Karpas-422 (cell line): ENCODE measurements at places on chromosomes 3 and 15. TPM values are rescaled to one million over a fixed set of nuclear protein-coding genes. Genes with fewer than 3 reads are reported as not detected.
A peak's percentile ranks its signal among the peaks of the same experiment; 100 is the strongest.

DNA sequence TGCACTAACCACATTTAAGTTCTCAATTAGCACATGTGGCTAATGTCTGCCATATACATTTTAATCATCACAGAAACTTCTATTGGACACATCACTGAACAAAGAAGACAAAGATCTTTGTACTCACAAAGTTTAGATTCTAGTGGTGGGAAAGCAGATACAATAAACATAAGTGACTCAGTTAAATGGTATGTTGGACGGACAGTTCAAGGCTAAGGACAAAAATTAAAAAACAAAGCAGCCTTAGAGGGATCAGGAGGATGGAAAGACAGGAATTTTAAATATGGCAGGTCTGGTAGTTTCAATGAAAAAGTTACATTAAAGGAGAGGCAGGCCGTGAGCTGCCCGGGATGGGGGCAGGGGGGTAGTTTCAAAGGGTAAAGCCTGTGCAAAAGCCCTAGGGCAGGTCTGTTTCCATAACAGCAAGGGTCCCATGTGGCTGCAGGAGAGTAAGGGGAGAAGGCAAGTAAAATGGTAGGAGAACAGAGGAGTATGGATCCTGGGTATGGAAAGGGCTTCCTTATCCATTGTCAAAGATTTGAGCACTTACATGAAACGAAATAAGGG is 220.7 kb downstream of the FHIT start:
- DNase-seq, result no peak

DNA sequence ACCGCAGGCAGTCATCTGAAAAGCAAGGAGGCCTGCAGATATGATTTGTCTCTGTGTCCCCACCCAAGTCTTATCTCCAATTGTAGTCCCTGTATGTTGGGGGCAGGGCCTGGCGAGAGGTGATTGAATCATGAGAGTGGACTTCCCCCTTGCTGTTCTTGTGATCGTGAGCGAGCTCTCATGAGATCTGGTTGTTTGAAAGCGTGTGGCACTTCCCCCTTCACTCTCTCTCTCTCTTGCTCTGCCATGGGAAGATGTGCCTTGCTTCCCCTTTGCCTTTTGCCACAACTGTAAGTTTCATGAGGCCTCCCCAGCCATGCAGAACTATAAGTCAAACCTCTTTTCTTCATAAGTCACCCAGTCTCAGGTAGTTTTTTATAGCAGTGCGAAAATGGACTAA is 83.3 kb downstream of the TMCO5A start:
- DNase-seq, result peak; percentile 59

GRCh38 chr3:107209302-107209990 is 167.8 kb upstream of the CCDC54 start:
- DNase-seq, result no peak

DNA sequence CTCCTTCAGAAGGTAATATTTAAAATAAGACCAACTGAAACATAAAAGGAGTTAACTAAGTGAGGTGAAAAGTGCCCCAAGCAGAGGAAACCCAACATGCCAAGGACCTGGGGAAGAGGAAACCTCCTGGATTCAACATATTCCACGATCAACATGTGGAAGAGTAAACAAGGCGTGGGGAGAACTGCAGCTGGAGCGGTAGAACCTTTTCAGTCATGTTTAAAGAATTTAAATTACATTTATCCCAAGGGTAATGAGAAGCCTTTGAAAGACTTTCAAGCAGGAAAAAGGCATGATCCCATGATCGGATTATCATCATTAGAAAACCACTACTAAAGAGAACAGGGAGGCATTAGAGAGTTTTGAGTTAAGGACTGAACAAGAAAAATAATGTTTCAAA is 330.7 kb downstream of the FHIT start:
- no peak for DNase-seq

DNA sequence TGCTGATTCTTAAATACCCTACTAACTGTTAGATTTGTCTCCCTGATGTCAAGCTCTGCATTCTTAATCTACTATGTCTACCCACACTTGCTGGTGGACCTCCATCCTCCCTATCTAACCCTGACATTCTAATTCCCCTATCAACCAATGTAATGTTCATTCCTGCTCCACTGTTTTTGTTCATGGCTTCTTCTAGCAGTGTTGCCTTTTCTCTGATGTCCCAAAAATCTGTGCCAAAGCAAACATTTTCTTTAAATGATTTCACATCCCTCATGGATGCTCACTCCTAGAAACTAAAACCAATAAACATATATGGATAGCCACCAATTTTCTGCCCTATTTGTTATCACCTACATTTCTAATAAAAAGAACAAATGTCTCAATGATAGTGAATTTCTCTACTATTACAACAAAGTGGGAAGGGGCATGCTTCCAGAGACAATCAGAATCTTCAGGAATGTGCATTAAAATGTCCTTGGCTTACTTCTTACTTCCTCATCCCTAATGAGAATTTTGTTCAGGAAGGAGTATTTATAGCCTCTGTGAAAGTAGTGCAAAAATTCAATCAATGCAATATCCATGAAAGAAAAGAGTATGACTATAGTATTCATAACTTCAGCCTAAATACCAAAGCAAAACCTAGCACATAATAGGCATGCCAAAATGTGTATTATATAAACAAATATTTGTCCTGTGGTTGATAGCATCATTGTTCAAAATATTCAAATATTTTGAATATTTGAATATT is 273.3 kb downstream of the ZNF385D start:
- no peak for DNase-seq

- DNase-seq, result no peak
Measured at GRCh38 chr15:36612063-36612788, 32.8 kb downstream of the CDIN1 start.

DNA sequence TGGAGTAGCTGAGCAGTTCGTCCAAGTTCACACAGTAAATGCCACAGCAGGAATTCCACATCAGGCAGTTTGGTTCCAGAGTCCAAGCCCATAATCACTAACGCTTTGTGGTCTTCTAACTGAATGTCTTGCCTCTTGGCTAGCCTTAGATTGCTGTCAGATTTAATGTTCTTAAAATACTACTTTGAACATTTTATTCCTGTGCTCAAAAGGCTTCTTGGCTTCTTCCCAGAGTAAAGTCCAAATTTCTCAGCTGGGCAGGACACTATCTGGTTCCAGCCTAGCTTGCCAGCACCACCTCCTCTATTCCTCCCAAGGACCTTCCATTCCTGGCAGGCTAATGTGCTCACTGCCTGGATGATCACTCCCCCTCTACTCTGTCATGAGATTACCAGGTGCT is 256.9 kb downstream of the SQOR start:
- no peak for DNase-seq

DNA sequence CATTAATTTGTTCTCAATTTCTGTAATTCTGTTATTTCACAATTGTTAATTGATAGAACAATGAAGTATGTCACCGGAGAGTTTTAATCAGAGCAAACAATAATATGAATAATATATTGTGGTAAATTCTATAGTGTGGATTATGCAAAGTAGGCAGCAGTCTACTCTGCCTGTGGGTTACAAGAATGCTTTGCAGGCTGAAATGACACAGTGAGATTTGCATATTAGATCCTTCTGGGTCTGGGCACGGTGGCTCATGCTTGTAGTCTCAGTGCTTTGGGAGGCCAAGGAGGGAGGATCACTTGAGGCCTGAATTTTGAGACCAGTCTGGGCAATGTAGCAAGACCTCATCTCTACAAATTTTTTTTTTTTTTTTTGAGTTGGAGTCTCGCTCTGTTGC is 12.5 kb downstream of the COPG1 start:
- DNase-seq, result peak; percentile 61

DNA sequence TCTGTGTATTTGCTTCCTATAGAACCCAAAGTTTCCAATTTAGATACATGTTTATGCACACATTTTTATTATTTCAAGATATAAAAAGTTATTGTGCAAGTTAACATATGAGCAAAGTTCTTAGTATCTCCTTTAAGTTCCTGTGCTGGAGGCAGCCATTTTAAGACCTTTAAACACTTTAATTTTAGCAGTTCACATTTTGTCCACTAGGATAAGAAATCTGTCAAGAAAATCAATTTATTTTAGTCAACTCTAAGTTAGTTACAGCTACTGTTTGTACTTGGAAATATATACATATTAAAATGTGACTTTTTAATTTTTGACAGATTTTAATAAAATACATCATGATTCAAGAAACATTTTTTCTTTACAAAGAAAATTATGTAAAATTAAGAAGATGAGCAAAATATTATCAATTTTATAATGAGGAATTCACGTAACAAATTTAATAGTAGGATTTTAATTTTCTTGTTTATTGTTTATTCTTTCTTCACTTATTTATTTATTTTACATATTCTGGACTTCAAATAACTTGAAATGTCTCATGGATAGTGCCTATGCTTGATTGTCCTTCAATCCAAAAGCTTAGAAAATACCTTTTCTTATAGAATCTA is 402.6 kb upstream of the GBE1 start:
- peak; percentile 75 for DNase-seq

- DNase-seq, result no peak
Measured at GRCh38 chr3:131356006-131356595, 25.5 kb upstream of the NUDT16 start.

DNA sequence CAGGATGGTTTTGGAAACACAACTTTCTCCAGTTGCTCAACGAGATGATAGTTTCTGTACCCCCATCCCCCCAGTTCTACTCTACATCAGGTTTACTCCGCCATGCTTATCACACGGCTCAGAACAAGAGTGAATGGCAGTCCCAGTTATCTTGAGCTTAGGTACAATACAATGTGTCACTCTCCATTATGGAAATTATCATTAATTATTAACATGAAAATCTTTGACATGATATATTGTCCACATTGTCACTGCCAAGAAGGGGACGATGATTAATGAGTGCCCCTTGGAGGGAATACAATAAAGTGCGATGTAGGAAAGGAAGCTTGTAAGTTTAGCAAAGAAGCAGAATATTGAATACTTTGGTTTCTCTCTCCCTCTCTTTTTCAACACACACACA is 252.6 kb upstream of the CFAP20DC start:
- DNase-seq, result no peak

- DNase-seq, result no peak
Measured at GRCh38 chr3:52775877-52776276, 1.5 kb upstream of the ITIH1 start.

- DNase-seq, result peak; percentile 50
Measured at GRCh38 chr3:197305854-197306253, 7.4 kb upstream of the DLG1 start.

GRCh38 chr15:89370120-89370977 is 35.7 kb upstream of the POLG start:
- no peak for DNase-seq

DNA sequence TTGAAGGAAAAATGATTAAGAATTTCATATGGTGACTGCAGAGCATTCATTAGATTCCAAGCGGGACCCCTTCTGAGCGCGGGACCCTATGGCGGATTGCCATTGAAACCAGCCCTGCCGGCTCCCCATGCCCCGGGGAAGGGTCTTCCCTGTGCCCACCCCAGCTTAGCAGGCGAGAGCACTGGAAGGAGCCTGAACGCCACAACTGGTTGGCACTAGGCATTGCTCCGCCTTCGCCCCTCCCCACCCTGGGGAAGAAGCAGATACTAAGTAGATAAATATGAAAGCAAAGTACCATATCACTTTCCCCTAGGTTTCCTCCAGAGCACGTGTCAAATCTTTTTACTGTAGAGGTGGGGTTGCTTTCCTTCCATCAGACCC is 70.7 kb downstream of the CYP19A1 start:
- DNase-seq, result no peak

- no peak for DNase-seq
Measured at GRCh38 chr3:117063930-117064329, 354.4 kb downstream of the TUSC7 start.

DNA sequence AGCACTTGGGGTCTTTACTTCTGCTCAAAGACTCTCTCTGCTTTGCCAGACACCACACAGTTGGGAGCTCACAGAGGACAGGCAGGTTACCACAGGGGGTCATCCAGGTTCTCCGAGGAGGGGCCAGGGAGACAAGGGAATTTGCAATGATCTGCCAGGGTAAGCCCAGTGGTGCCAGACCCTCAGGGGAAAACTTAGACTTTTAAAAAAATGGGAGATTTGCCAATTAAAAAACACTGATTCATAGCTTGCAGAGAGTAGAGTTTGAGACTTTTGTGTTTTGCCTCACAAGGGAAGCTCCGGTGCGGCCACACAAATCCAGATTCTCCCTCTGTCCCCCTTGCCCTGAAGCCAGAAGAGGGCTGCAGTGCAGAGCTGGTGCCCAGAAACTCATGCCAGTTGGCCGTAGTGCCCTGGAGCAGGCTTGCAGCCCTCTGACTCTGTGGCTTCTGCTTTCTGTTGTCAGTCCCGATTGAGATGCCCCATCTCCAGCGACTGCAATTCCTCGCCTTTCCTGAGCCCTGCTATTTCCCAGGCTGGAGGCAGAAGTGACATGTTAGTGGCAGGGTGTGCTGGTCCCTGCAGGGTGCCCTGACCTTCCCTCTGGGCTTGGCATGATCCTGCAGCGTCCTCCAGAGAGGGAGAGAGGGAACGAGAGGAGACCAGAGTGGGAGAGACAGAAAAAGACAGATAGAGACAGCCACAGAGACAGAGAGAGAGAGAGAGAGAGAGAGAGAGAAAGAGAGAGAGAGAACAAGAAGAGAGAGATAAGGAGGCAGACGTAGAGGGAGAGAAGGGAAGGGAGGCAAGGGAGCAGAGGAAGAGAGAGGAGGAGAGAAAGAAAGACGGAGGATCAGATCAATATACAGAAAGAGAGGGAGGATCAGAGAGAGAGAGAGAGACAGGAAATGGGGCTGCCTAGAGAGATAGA is 46.0 kb downstream of the RHCG start:
- DNase-seq, result no peak

GRCh38 chr3:2655229-2655701 is 454.9 kb downstream of the IL5RA start:
- DNase-seq, result no peak

DNA sequence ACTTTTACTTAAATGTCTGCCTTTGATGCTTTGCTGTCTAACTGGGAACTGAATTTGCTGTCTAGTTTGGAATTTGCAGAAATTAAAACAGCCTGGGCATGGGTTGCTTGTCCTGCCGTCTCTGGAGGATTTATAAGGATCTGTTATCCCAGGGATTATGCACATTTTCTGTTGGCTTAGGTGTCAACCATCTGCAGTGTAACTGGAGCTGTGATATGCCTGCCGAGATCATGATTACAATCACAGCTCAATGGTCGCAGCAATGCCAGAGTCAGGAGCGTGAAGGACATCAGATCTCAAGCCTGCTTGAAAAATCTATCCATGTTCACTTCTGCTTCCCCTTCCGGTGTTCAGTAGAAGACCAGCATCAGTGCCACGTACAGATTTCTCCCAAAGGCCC is 41.8 kb upstream of the SETMAR start:
- no peak for DNase-seq

DNA sequence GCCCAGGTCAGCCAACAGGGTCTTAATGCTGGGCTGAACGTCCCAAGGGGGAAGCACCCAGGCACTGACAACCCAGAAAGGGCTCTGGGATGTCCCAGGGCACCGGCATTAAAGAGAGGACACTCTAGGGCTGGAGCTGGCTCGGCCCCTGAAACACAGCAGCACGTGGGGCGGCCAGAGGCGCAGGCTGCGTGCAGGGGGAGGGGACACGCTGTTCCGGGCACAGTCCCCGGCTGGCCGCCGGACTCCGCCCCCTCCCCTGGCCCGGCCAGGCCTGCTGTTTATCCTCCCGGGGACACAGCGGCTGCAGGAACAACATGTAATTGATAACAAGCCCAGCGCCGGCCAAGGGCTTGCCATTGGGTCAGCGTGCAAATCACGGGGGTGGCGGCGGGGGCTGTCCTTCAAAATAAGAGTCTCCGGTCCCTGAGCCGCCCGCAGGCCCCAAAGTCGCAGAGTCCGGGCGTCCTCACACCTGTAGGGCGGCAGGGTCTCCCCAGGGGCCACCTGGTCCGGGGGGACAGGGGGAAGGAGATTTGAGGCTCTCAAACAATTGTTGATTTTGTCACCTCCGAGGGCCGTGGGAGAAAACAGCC is 1.3 kb downstream of the KLF15 start:
- DNase-seq, result no peak

RIOX2 gene
- total RNA-seq, result 53.1 and 55.6 TPM in 2 replicates

GBE1 gene
- 71.5 and 134 TPM in 2 replicates for total RNA-seq

P2RY1 gene
- total RNA-seq, result not detected in 2 replicates

HIGD2B gene
- 0.51 TPM in 1 of 2 replicates, not detected in the other for total RNA-seq
